ENCODE measurements at places on chromosomes 7 and 10. TPM values are rescaled to one million over a fixed set of nuclear protein-coding genes. Genes with fewer than 3 reads are reported as not detected.

DNA sequence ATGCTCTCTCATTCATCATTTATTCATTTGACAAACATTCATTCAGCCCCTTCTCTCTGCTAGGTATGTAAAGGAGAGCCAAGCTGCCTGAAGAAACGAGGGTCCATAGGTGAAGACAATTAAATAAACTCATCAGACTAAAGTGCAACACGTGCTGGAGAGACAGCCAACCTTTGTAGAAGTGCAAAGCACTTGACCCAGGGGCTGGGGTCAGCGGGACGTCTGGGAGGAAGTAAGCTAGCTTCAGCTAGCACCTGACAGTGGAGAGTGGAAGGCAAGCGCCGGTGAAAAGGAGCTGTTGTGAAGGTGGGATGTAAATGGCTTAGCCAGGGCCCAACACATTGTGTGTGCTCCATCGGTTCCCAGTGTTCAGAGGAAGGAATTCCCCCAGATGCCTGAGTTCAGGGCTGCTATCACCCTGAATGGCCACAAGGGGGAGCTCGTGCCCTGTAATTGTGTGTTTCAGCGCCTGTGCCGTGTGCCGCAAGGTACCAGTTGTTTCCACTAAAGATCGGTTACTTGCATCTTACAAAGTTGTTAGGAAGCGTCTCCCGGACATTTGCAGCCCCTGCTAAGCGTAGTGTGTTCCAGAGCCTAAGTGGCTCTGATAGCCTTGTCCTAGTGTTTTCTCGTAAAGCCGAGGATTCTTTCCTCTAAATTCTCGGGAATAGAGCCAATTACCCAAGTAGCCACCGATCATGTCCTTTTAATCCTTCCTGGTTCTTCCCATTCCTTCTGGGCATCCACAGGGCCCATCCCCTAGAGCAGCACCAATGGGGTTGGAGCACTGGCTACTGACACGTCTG is 30.6 kb downstream of the TLX1 start:
- DNase-seq, result peak; percentile 58

DNA sequence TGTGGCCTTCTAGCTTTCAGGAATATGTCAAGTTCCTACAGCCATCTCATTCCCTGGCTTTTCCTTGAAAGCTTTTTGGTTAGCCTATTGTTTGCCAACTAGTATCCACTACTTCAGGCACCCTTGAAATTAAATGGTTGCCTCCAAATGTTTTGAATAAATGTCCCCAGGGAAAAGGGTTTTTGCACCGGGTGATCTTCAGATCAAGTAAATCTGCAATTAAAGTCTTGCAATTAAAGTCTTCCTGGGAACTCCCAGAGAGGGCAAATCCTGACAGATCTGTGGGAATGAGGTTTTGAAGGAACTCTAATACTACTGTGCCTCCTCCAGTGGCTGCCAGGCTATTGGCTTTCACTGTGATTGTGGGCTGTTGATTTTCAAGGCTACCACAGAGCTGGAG is 17.7 kb upstream of the ZNRF2 start:
- no peak for DNase-seq

Gene ATRNL1
- polyA plus RNA-seq, result 2.6 TPM

- no peak for DNase-seq
Observed at GRCh38 chr7:10940704-10941355, 32.8 kb upstream of the PHF14 start.

DNA sequence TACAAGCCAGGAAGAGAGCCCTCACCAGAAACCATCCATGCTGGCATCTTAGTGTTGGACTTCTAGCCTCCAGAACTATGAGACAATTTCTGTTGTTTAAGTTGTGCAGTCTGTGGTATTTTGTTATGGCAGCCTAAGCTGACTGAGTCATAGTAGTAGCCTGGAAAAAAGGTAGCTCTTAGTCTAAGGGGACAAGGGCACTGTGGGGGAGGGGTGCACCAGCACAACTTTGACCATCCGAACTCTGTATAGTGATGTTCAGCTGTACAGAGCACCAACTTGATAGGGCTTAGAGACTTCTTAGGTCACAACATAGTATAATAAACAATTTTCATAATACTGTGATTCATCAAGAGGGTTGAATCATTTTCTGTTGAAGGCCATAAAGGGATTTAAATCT is 14.3 kb downstream of the EIF4EBP2 start:
- DNase-seq, result no peak

Gene SSC4D
- polyA plus RNA-seq, result 1.2 TPM

GRCh38 chr10:1483826-1484225 is 253.5 kb downstream of the ADARB2 start:
- no peak for DNase-seq

Gene CALML3
- 0.09 TPM for polyA plus RNA-seq

Gene DENND2A
- 12.2 TPM for polyA plus RNA-seq

DNA sequence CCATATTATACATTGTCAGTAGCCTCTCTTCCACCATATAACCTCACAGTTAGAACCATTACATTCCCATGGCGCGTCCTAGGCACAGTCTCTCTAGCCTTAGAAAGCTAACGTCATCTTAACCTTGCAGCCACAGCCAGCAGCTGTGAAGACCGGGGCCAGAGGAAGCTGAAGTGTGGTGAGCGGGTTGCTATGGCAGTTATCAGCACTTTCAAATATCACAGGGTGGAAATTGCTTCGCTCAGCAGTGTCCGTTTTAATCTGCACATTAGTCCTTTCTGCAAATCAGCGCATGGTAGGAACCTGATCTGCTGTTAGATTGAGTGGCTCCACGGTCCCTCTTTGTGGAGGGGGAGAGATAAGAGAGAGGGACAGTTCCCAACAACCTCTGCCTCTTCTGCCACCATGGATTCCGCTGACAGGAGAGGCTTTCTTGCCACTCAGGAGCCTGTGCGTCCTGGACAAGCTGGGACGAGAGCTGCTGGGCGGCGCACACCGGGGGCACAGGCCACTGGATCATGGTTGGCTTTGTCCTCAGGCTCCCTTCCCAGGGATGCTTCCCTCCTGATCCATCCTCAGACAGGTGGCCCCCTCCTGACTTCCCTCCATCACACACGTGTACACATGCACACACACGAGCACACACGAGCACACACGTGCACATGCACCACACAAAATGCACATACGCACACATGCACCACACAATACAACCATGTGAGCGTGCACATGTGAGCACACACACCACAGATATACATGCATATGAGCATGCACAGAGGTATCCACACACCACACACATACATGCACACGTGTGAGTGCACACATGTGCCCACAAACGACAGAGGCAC is 93.8 kb downstream of the WDR37 start:
- DNase-seq, result peak; percentile 78

DNA sequence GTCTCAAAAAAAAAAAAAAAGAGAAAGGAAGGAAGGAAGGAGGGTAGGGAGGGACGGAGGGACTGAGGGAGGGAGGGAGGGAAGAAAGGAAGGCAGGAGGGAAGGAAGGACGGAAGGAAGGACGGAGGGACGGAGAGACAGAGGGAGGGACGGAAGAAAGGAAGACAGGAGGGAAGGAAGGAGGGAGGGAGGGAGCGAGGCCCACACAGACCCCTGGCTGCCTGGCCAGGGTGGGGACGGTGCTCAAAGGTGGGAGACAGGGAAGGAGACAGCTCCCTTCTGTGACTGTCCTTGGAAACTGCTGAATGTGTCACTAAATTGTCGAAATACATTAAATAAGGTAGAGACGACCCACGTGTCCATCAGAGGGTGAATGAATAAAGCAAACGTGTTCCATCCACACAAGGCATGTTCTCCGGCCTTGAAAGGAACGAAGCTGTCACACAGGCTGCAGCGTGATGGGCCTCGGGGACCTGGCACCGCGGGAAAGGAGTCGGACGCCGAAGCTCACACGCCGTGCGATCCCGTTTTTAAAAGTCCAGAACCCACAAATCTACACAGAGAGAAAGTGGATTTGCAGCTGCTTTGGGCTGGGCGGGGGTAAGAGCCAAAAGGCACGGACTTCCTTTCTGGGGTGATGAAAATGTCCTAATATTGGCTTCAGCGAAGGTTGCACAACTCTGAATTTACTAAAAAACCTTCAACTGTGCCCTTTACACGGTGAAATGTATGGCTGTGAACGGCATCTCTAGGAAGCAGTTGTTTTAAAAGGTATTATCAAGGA is 23.3 kb downstream of the ADAP1 start:
- DNase-seq, result no peak

DNA sequence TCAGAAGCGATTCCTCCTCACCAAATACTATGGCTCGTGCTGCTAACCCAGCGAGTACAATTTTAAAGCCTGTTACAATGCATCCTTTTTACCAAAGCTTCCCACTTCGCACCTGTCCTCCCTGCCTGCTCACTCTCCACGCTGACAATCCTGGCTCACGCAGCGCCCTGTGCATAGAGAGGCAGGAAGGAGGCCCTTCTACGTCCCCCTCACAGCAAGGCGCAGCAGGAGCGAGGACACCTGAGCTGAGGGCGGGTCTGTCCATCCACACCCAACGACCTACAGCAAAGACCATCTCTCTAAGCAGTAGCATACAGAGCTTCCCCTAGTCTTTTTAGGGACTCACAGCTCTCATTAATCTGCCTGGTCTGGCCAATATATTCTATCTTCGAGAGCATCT is 46.0 kb downstream of the MKI67 start:
- no peak for DNase-seq

- peak; percentile 16 for DNase-seq
Observed at GRCh38 chr7:37052705-37053104, 328.4 kb upstream of the AOAH start.

GRCh38 chr7:41630741-41631140 is 72.1 kb downstream of the INHBA start:
- no peak for DNase-seq

GRCh38 chr10:103910442-103911012 is 7.5 kb downstream of the STN1 start:
- no peak for DNase-seq

Gene TMEM72
- polyA plus RNA-seq, result 0.31 TPM

DNA sequence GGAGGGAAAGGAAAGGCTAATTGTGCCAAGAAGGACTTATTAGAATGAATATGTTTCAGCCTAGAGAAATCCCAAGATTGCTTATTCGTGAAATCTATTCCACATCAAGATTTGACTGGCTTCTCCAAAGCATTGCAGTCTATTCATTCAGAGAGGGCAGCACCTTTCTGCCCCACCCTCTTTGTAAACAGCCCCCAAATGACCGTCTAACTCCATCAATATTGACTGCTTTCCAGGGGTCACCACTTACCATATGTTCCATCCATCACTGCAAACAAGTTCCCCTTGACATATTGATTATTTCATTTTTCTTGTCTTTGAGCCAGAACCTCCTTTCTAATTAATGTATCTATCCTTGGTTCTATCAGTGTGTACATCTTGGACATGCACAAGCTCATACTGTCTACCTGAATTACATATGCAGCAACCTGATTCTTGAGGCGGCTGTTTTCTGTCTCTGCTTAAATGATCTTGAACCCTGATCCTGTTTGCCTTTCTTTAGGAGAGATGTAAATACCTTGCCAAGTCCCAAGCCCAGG is 44.2 kb upstream of the PTER start:
- DNase-seq, result no peak

Gene FAM20C
- polyA plus RNA-seq, result 57.2 TPM

Gene PIP4K2A
- 15.3 TPM for polyA plus RNA-seq

- DNase-seq, result no peak
Observed at GRCh38 chr7:691361-692045, 35.0 kb upstream of the DNAAF5 start.

Gene STEAP1B
- 1.5 TPM for polyA plus RNA-seq

- no peak for DNase-seq
Observed at GRCh38 chr10:17460756-17461155, 6.4 kb upstream of the ST8SIA6 start.

DNA sequence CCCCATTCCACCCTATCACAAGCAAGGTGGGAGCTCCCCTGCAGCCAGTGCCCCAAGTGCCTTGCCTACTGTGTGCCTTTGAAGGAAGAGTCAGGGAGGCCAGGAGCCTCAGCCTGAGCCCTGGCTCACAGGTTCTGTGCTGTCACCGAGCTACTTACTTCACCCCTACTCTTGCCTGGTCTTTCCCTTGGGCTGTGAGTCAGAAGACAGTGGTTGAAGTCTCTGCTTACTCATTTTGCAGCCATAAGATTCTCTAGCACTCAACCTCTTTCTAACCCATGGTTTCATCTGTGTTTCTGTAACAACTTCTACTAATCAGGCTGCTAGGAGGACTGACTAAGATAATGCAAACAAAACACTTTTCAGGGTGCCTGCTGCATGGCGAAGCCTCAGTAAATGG is 114.5 kb downstream of the PLCE1 start:
- no peak for DNase-seq

DNA sequence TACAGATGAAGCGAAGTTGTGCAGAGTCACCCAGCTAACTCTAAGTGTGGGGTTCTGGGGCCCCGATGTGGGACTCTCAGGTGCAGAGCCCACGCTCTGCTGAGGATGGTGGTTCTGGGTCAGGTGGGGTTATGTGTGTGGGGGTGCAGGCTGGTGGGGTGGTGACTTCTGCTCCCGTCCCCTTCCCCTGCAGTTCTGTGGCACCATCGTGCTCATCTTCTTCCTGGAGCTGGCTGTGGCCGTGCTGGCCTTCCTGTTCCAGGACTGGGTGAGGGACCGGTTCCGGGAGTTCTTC is 28.6 kb upstream of the SH2D4B start:
- no peak for DNase-seq

DNA sequence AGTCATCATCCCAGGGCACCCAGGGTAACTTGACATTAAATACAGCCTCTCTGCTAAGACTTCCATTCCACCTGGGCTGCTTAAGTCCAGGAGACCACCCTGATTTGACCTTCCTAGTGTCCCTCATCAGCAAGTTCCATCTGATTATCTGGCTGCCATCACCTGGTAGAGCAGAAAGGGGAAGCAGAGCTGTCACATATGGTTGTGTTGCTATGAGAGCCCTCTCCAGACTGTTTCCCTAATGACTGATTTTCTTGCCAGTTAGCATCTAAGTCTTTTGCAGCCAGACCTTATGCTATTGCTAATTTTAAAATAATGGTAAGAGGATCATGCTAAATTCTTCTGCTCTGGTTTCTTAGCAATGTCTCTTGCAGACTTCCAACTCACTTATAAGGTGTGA is 38.7 kb downstream of the KCNH2 start:
- DNase-seq, result no peak

DNA sequence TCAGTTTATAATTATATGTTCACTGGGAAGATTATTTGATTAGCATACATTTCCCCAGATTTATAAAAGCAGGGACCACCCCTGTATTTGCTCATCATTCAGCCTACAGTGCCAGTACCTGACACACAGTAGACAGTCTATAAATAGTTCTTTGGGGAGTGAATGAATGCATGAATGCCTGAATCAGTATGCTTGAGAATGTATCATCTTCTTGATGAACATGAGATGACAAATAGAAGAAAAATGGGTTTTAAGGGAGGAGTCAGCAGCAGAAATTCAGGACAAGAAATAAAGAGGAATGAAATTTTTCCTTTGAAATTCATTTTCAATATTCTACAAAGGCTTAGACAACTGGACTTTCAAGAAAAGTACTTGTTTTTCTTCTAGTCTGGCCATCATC is 295.8 kb upstream of the LRRTM3 start:
- no peak for DNase-seq

- DNase-seq, result no peak
Observed at GRCh38 chr7:116582806-116583444, 58.1 kb downstream of the CAV1 start.

DNA sequence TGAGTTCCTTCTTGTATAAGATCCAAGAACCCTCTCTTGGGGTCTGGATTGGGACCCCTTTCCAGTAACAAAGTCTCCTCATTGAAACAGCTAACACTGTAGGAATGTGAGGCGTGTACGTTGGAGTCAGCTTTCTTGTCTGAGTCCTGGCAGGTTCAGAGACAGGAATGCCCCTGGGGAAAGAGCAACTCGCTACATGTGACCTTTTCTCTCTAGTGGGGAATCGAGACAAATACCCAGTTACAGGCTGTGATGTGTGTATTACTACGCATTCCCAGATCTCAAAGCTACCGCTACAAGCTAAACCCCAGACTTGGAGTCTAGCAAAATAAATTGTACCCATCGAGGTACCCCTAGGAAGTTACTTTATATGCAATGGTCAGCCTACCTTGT is 85.6 kb upstream of the FRMD4A start:
- DNase-seq, result no peak

Measured in large intestine (tissue), 12 donors.